NCI-H446 treated with DMSO at 0.1 percent for 48 hours (cell line): ENCODE measurements at places on chromosomes 2 and 18.

DNA sequence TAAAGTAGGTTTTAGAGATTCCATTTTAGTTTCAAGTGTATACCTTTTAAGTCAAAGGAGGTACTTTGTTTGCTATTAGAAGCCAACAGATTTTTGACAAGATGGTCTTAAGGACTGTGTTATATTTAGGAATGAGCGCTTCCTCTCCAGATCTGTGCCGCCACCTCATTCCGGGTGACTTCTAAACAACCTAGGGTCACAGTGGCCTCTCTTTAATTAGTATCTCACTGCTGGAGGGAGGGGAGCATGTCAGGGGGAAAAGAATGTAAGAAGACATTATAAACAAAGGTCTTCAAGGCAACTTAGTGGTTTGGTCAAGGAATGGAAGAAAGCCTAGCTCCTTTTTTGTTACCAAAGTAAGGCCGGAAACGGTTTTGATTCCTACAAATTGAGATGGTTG lies 67.0 kb downstream of the RBMS1 start:
- DNase-seq = no peak

GRCh38 chr2:186467421-186467820 lies 18.6 kb upstream of the ZC3H15 start:
- DNase-seq = no peak

GRCh38 chr2:18701546-18701945 lies 112.2 kb upstream of the NT5C1B start:
- peak; percentile 16 for DNase-seq

DNA sequence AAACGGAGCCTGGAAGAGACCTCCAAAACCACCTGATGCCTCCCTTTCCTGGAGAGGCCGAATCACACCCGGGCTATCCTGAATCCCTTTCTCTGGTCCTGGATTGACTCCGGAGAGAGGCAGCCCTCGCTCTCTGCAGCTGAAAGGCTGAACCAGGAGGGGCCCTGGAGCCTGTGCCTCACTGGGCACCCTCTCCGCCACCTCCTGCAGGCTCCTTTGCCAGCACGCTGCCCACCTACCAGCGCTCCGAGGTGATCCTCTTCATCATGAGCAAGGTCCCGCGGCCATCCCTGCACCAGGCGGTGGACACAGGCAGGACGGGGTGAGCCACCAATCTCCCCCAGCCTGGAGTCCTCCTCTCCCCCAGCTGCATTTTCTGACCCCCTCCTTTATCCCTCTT lies 35.7 kb downstream of the POMC start:
- no peak for DNase-seq

- no peak for DNase-seq
Observed at GRCh38 chr2:128690869-128691268, 372.2 kb upstream of the HS6ST1 start.

DNA sequence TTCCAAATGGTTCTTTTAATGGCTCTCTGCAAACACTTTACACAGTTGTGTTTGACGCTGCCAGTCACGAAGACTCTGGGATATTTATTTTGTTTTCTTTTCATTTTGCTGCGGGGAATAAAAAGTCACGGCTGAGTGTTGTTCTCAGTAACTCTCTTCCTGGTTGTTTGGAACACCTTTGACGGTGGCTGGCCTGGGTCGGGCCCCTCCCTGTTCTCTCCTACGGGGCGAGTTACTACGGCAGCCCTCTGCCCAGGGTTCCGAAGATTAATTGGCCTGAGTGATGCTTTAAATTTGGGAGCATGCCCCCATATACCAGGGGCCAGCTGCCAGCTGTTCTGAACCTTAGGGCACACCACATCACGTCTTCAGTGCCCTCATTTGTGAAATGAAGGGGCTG lies 84.7 kb downstream of the GATA6 start:
- no peak for DNase-seq

GRCh38 chr2:69538872-69539548 lies 101.8 kb upstream of the NFU1 start:
- DNase-seq = no peak

GRCh38 chr2:30106543-30106942 lies 40.3 kb upstream of the YPEL5 start:
- no peak for DNase-seq

GRCh38 chr2:52810460-52810859 lies 957.1 kb upstream of the CHAC2 start:
- DNase-seq = no peak

DNA sequence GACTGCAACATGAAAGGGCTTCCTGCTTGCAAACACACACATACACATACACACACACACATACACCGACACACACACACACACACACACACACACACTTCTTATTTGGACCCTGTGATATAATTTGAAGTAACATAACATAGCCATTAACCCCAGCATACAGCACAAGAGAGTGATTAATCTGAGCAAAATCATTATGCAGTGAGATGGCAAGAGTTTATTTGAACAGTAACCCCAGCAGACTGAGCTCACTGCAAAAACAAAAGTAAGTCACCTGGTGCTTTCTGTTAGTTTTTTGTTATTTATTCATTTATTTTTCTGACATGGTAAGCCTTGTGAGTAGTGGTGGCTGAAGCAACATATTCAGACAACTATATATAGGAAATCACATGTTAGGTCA lies 93.7 kb downstream of the NOL4 start:
- DNase-seq = no peak

DNA sequence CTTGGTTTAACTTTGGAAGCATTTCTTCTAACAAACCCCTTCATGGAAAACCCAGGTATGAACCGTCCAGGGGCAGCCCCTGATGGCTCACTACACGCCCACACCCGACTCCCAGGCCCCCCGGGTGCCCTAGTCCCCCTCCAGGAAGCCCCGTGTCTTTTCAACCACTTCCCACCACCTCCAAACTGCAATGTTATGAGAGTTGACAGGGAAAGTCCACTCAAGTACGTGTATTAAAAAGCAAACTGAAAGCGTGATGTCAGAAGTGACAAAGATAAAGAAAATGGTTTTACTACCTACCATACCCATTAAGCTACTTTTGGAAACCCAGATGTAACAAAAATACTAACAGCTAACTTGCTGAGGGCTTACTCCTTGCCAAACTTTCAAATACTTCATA lies 51.5 kb downstream of the L3MBTL4 start:
- no peak for DNase-seq

DNA sequence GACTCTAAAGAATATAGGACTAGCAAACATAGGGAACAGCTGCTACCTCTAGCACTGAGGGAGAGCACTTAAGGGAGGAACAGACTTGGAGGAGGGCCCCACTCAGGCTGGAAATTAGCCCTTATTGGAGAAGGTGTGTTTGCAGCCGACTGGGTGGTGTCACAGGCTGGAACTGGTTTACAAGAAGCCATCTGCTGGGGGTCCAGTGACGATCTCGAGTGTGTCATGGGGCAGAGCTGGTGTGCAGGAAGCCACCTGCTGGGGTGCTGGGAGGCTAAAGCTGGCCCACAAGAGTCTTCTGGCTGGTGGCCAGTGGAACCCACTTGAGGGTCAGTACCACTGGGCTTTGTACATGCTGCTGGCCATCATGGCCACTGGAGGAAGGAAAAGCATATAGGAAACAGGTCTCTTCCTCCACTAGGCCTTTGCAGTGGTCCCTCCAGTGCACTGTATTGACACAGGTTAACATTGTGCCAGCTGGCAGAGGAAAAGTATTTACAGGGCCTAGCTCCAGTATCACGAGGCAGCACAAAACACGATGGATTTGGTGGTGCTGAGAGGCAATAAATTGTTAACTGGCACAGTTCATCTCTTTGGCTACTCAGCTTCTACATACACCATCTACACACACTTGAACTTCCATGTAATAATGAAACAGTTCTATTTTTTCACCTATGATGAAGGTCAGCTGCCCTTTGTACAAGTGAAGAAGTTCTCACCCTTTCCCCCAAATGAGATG lies 43.6 kb downstream of the MAP3K20 start:
- peak; percentile 98 for DNase-seq

- DNase-seq = no peak
Observed at GRCh38 chr2:218029366-218030360, 26.9 kb upstream of the TNS1 start.

- no peak for DNase-seq
Observed at GRCh38 chr18:78939105-78939504, 40.5 kb upstream of the SALL3 start.

- DNase-seq = no peak
Observed at GRCh38 chr2:149562324-149562723, 25.3 kb downstream of the MMADHC start.

DNA sequence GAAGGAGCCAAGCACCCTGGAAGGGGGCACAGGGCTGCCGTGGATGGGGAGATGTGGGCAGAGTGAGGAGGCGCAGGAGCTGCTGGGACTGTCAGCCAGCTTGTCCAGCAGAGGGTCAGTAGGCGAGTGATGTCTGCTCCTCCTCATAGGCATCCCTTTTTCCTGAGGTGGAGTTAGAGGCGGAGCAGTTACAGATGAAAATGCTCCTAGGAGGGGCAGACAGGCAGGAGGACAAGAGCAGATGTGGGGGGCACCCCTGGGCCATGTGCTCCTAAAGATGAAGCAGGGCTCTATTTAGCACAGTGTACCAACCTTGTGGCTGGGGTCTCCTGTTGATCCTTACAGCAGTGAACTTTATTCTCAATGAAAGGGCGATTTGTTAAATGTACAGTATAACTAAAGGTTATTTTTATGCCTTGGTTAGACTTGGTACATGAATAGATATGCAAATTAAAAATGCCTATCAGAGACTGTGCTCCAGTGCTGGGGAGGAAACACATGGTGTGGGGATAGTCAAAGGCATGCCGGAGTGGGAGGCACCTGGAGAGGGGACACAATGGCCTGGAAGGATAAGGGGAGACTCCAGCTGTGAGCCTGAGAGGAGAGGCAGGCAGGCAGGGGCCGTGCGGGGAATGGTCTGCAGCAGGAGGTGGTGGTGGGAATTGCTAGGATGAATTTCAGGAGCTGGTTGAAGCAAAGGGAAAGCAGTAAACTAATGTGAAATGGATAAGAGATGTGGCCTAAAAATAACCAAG lies 175.3 kb downstream of the CLIP4 start:
- DNase-seq = no peak

- no peak for DNase-seq
Observed at GRCh38 chr2:6826081-6826913, 39.4 kb downstream of the CMPK2 start.

DNA sequence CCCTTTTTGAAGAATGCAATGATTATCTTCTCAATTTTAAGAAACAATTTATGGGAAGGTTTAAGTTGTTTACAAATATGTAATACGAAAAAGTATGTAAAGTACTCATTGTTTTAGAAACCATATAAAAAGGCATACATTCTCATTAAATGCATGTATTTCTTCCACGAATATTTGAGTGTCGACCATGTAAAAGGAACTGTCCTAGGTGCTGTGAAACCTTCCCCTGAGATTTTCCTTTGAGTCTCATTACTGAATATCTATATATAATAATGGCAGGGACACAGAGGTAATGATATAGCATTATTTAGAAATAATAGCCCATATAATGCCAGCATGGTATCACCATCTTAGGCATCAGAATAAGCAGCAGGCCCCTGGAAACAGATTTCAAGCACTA lies 239.3 kb downstream of the ERBB4 start:
- DNase-seq = no peak

- DNase-seq = no peak
Observed at GRCh38 chr2:57796527-57796926, 250.1 kb upstream of the VRK2 start.

DNA sequence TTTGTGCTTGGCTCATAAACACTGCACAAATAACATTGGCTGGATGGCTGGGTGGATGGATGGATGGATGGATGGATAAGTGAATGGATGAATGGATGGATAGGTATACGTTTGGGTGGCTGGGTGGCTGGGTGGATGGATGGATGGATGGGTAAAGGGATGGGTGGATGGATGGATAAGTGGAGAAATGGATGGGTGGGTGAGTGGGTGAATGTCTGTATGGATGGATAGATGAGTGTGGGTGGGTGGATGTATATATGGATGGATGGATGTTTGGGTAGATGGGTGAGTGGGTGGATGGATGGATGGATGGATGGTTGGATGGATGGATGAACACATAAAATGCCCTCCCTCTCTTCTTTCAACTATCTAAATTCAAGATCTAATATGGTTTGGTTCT lies 38.1 kb downstream of the KCNF1 start:
- no peak for DNase-seq

DNA sequence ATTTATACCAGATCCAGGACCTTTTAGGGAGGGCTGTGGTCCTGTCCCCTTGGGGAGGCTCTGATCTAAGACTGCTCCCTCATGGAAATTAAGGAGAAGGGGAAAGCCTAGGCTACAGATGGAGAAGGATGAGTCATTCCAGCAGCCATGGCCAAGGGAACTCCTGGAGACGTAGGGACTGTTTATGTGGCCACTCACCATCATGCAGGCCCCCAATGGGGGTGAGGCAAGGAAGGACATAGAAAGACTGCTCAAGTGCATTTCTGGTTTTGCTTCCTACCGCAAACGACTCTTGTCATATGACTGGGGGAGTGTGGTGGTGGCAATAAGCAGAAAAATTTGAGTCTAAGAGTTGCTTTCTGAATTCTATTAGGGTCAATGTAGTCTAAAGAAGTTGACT lies 54.0 kb upstream of the CYP1B1 start:
- DNase-seq = no peak

DNA sequence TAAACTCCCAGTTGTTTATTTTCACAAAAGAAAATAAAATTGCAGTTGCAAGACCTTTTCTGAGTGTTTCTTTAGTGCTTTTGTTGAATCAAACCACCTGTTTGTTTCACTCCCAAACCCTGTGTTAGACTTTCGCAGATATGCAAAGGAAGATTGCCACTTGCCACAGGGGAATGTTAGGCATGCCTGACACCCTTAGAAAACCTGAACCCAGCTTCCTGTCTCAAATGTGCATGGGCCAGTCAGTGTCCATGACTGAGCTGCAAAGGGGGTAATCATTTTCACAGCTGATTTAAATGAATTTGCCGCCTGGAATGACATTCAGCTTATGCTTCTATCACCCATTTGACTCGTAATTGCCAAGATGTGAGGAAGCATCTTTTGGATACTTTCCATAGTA lies 17.5 kb downstream of the TGOLN2 start:
- no peak for DNase-seq

GRCh38 chr2:84829693-84830092 lies 51.2 kb downstream of the TRABD2A start:
- no peak for DNase-seq

DNA sequence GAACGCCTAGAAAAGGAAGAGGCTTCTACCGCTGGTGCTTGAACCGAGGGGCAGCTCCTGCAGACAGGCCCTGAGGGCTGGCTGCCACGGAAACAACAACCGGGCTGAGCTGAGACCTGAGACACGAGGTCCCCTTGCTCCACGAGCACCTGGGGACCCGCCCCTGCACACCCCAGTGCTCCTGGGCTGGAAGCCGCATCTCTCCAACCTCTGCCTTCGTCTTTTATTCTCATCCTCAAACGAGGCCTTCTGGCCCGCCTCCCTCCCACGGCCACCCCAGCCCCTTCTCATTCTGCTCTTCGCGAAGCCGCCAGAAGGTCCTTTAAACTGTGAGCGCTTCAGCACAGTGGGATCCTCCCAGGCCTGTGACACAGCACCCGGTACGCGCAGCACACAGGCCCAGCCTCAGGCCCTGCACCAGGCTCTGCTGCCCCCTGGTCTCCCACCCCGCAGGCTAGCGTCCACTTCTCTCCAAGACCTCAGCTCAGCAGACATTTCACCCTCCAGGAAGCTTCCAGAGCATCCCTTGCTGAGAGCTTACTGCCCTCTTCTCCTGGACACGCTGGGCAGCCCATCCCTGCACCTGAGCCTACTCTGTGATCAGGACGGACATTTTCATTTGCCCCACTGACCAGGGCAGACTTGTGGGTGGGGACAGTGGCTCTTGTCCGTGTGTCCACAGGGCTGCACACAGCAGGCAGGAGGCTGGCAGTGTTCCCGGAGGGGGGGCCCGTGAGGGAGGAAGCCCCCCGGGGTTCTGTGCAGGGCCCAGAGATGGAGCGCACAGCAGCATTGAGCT lies 149.7 kb downstream of the PXDN start:
- no peak for DNase-seq

GRCh38 chr2:74632209-74632938 lies 15.8 kb downstream of the M1AP start:
- no peak for DNase-seq
